ENCODE measurements at places on chromosomes 4 and X.

GRCh38 chrX:41293269-41293668 lies 40.7 kb upstream of the DDX3X start:
- no peak for DNase-seq

DNA sequence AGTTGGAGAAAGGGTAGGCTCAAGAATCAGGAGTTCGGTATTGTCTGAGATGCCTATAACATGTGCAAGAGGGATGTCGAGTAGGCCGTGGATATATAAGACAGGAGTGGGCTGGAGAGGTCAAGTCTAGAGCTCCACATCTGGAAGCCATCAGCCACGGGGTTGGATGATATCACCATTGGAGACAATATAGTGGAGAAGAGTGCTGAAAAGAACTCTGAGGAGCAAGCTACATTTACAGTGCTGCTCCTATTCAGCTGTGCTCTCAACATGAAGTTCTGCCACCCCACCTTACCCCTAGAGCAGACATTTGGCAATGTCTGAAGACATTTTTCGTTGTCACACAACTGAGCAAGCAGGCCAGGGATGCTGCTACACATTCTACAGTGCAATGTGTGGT lies 20.9 kb upstream of the PLAC1 start:
- no peak for DNase-seq

- DNase-seq: no peak
Measured at GRCh38 chrX:37060999-37061398, 52.8 kb downstream of the FAM47C start.

DNA sequence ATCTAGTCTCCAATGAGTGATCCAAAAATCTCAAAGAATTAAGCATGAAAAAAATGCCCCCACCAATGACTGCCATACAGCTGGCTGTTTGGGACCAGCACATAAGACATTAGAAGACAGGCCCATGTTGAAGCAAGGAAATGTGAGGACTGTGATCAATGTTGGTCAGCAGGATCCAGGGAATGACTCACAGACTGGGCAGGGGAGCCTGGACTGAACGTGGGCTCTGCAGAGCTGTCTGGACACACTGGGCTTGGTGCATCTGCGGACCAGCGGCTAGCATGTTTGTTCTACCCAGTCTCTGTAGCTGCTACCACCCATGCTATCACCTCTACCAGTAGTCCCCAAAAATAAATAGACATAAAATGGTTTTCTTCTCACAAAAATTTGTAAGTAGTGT lies 108.6 kb downstream of the PALLD start:
- DNase-seq: no peak

- peak; percentile 59 for DNase-seq
Measured at GRCh38 chr4:1192493-1193205, 20.3 kb upstream of the SPON2 start.

- peak; percentile 10 for DNase-seq
Measured at GRCh38 chrX:143437439-143437838, 79.8 kb downstream of the SPANXN3 start.

- no peak for DNase-seq
Measured at GRCh38 chr4:168584321-168584771, 87.5 kb downstream of the PALLD start.

DNA sequence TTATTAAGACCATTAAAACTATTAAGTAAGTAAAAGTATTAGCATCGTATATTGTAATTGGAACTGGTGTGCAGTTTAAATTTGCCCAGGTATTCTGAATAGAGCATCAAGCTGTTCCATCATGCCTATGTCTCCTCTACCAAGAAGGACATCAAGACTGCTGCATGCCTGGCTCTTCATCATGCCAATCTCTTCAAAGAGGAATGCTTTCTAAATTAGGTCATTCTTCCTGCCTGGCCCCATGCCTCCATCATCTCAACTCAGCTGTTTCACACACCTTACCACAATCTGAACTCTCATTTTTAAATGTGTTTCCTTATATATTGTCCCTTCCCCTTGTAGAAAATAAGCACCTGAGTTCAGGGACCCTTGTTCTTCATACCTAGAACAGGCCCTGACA lies 270.5 kb upstream of the PPARGC1A start:
- DNase-seq: no peak

DNA sequence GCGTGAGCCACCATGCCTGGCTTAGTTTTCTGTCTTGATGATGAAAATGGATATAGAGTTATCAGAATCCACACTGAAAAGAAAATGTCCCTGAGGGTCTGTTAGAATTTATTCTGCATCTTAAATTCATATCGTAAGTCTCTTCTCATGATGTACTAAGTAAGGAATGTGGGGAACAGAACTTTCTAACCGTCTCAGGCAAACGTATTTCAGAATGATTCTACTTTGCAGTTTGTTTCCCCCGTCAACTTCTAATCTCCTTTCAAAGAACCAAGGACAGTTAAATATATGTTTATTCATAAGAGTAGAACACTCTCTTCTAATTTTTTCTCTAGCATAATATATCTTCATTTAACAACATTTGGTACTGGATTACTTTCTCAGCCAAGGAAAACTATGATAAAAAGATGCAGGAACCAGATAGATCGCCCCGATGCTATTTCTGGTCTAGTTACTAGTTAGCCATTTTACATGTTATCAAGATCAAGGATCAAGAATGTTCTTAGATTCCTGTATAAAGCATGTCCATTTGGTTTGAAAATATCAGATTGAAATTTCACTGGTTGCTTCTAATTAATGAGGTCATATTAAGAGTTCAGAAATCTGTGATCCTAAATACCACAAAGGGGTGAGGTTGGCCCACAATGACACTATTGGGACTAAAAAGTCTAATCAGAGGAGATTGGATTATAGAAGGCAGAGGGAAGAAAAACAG lies 49.5 kb downstream of the METTL14 start:
- DNase-seq: no peak

DNA sequence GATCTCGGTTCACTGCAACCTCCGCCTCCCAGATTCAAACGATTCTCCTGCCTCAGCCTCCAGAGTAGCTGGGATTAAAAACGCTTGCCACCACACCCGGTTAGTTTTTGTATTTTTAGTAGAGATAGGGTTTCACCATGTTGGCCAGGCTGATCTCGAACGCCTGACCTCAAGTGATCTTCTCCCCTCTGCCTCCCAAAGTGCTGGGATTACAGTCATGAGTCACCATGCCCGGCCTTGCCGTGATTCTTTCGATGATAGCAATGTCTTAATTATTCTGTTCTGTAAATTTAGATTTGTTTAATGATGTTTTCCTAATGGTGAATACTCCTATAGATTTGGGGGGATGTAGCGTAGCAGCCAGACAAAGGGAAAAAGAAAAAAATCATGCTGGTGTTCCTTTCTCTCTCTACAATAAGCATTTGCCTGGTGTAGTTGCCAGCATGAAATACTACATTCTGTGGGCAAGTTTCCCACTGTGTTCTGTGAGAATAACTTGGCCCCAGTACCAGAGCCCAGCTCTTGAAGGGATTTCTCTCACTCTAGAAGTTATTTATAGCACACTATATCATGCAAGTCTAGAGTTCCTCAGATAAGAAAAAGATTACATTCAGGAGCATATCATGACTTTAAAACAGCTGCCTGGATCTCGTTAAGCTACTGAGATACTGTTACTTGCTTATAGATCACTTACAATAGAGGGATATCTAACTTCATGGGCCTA lies 15.4 kb downstream of the NIPAL1 start:
- DNase-seq: peak; percentile 53

- no peak for DNase-seq
Measured at GRCh38 chrX:55142206-55142918, 53.5 kb downstream of the PAGE2 start.

DNA sequence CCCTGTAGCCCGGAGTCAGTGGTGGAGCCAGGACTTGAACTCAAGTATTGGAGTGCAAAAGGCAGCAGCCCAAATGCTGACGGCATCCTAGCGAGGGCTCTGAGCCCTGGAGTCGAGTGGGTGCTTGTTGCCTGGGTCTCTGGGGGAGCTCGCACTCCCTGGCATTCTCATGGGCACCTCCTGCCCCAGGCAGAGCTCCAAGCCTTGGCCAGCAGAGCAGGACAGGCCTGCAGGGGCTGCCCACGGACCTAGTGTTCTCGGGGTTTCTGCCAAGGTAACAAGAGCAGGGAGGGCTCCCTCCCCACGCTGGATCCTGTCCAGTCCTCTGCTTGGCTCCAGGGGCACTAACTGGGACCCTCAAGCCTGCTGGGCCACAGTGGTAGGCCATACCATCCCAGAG lies 17.6 kb upstream of the WFS1 start:
- no peak for DNase-seq

- DNase-seq: no peak
Measured at GRCh38 chrX:151852294-151852693, 60.4 kb upstream of the MAGEA4 start.

GRCh38 chrX:106912864-106913263 lies 7.3 kb upstream of the CLDN2 start:
- no peak for DNase-seq

All from stomach (tissue), 19 donors.